ENCODE measurements at places on chromosomes 12 and 14.

GRCh38 chr12:31605531-31605930 is 14.6 kb upstream of the DENND5B start:
- no peak for DNase-seq

DNA sequence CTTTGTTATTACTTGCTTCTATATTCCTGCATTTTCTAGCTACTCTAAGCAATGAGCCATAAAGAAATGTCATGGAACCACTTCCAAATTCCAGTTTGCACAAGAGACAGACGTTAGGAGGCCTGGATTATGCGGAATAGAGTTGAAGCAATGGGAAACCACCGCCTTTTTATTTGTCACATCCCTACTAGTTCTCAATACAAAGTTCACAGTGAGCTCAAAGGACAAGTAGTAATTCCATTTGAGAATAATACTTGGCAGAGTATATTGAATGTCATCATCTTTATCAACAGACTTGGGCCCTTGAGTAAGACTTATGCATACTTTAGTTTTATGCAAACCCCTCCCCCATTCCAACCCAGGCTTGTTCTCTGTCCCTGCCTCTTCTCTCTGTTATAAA is 3.7 kb upstream of the SLC15A5 start:
- peak; percentile 1 for DNase-seq

GRCh38 chr12:31205054-31205453 is 120.9 kb downstream of the SINHCAF start:
- DNase-seq = peak; percentile 60

DNA sequence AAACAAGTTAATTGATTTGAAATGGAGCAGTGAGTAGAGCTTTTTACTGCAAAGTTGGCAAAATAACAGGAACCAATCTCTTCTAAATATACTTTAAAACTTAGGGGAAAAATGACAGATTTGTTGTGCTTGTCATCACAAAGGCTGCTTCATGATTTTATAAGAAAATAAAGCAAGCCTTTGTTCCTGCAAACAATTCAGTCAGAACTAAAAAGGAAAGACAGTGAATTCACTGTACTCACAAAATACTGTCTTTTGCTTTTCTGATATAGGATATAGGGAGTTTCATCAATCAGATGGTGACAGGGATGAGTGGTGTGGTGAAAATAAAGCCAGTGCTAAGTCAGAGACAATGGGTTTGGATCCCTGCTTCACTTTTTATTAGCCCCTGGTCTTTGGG is 126.0 kb downstream of the HELB start:
- no peak for DNase-seq

GRCh38 chr12:129604506-129604905 is 299.3 kb downstream of the TMEM132D start:
- DNase-seq = no peak

GRCh38 chr12:34223640-34224039 is 201.3 kb downstream of the ALG10 start:
- no peak for DNase-seq

GRCh38 chr12:46950094-46950493 is 124.3 kb upstream of the SLC38A4 start:
- DNase-seq = peak; percentile 79

GRCh38 chr12:22978962-22979361 is 354.0 kb downstream of the ETNK1 start:
- peak; percentile 72 for DNase-seq

DNA sequence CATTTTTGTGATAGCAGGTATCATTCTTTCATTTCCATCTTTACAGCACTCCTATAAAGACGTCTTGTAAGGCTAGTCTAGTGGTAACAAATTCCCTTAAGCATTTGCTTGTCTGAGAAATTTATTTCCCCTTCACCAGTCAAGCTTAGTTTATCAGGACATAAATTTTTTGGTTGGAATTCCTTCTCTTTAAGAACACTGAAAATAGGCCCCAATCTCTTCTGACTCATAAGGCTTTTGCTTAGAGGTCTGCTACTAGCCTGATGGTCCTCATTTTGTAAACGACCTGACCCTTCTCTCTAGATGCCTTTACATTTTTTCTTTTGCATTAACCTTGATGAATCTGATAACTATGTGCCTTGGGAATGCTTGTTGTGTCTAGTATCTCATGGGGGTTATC is 20.3 kb downstream of the OLR1 start:
- DNase-seq = no peak

DNA sequence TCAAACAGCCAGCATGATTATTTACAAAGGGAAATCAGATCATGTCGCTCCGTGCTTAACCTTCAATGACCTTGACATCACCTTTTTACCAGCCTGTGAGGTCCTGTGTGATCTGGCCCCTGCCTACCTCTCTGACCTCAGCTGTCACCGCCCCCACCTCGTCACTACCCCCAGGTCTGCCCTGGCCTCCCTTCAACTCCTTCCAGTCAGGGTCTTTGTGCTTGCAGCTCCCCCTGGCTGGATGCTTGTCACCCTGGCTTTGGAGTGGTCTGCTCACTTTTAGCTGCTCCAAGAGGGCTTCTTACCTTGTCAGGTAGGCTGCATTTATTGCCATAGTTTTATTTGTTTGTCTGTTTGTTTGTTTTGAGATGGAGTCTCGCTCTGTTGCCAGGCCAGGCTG is 8.2 kb upstream of the MAX start:
- DNase-seq = no peak

DNA sequence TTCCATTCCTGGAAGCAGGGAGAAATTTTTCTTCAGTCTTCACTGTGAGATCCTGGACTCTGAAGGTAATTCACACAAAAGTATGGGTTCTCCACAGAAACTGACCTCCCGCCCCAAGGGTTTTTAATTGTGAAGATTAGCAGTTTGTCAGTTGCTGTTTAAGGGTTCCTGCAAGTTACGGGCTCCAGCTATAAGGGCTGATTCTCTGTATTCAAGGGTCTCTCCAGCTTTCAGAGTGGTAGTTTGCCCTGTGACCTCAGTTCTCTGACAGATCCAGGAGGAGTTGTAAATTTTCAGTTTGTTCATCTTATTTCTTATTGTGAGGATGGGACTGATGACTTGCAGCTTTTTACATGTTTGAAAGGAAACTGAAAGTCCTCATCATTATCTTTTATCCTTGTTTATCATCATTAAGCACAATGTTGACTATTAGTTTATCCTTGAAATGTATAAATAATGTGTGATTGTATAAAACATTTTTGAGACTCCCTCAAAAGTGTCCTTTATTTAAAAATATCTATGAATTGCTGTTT is 110.9 kb downstream of the SCAF11 start:
- no peak for DNase-seq

GRCh38 chr14:67358924-67359774 is 455 bp downstream of the ATP6V1D start:
- DNase-seq = peak; percentile 83

- no peak for DNase-seq
Observed at GRCh38 chr12:101855976-101856375, 21.4 kb upstream of the DRAM1 start.

DNA sequence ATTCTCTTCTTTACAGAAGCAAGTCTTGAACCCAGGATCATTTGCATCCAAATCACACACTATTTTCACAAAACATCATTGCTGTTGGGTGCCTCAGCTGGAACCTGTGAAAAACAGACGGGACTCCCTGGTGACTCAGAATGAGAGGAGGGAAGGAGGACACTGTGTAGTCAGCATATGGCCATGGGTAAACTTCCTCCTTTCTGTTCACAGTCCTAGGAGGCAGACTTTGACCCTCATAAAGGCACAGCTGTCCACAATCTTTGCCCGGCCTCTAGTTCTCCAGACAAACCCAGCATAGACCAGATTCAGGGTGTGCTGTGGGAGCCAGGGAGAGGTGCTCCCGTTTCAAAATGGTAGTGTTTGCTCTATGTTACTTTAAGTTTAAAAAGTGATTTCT is 62.0 kb downstream of the DYRK2 start:
- DNase-seq = no peak

GRCh38 chr14:68575426-68575825 is 217.4 kb downstream of the ZFP36L1 start:
- DNase-seq = no peak

GRCh38 chr14:31763041-31763440 is 201.8 kb downstream of the NUBPL start:
- DNase-seq = no peak

DNA sequence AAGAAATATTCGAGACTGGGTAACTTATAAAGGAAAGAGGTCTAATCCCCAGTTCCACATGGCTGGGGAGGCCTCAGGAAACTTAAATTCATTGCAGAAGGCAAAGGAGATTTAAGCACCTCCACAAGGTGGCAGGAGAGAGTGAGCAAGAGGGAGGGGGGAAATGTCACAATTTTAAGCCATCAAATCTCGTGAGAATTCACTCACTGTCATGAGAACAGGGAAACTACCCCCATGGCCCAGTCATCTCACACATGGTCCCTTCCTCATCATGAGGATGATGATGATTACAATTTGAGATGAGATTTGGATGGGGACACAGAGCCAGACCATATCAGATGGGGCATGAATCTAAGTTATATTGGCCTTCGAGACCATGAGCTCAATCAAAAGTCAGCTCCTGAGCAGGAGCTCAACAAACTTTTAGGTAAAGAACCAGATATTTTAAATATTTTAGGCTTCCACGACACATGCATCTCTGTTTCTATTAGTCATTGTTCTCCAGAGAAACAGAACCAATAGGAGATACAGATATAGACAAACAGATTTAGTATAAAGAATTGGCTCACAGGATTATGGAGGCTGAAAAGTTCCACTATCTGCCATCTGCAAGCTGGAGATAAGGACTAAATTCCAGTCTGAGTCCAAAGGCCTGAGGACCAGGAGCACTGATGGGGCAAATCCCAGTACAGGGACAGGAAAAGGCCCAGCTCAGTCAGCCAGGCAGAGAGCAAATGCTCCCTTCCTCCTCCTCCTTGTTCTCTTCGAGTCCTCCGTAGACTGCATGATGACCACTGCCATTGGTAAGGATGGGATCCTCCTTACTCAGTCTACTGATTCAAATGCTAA is 24.9 kb downstream of the DGLUCY start:
- no peak for DNase-seq

DNA sequence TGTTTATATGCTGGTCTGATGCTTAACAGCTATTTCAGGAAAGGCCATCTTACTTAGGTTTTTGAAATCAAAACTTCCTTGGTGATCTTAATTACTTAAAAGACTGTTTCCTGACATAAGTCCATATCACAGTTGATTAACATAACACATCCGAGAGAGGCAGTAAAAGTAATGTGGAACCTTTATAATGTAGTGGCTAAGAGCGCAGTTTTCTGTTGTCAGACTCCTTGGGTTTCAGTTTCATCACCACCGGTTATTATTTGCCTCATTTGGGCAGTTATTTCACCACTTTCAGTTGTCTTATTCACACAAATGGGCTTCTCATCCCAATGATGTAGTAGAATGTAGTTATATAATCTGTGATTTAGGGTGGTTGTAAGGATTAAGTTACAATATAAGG is 30.9 kb downstream of the TBC1D15 start:
- no peak for DNase-seq

DNA sequence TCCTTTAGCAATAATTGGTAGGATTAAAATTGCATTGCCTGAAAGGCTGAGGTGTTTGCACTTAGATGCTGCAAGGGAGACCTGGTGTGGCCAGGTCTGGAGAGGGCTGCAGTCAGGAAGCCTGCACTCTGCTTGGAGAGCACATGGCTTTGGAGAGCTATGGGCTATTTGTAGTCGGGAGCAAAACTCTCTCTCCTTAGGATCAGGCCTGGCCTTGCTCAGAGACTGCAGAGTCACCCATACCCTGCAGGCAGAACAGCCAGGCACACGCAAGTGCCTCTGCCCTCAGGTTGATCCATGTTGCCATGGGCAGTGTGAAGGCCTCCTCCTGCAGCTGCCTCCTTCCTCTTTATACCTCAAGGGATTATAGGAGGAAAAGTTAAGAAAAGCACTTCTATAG is 26.8 kb downstream of the CKB start:
- no peak for DNase-seq

DNA sequence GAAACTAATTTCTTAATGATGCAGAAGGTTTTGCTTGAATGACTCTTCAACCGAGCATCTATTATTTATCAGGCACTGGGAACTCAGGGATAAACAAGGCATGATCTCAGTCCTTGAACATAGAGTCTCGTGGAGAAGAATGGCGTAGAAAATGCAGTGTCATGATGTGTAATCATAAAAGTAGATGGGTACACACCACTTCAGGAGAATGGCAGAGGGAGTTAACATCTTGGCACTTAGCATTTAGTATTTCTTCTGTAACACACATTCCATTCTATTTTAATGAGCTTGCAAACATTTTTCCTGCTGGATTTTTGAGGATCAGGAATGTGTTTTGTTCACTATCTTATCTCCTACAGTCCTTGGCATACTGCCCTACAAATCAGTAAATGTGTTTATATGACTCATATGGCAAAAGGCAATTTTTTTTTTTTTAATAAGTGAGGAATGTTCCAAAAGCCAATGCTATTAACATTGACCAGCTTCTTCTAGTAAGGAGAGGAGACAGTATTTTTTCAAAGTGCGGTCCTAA is 3.8 kb downstream of the TXNRD1 start:
- DNase-seq = peak; percentile 95
